ENCODE measurements at places on chromosomes 16 and 17. TPM values are rescaled to one million over a fixed set of nuclear protein-coding genes. Genes with fewer than 3 reads are reported as not detected.

DNA sequence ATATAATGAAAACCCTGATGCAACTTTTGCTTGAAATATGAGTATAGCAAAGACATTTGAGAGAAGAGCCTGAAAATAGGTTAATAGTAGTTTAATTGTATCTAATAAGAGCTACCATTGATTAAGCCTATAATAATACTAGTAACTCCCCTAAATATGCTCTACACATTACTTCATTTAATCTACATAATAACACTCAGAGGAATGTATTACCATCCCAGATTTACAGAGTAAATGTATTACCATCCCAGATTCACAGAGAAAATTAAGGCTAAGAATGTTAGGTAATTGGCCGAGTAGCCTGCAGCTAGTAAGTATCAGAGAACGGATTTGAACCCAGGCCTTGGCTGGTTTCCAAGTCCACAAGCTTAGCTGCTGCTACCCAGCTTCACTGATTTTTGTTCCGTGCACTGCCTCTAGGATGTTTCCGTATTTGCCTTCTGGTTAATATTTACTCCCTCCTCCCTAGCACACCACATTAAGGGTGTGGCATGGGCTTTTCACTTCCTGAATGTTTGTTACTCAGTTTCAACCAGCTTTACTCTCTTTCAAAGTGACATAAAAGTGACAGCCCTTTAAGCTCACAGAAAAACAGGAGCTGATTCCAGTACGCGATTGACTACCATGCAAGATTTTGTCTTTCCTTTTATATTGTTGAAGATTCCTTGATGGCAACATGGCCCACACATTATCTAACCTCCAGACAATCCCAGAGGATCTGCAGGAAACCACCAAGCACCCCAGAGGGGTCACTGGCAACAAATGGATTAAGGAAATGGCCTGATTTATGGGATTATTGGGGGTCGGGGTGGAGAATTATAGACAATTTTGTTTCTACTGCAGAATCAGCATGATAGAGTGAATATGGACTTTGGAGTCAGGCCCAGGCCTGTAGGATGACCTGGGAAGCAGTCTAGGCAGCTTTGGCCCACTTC lies 26.7 kb upstream of the TOX3 start:
- DNase-seq: no peak

- no peak for DNase-seq
Measured at GRCh38 chr16:10983159-10983558, 38.8 kb downstream of the CLEC16A start.

DNA sequence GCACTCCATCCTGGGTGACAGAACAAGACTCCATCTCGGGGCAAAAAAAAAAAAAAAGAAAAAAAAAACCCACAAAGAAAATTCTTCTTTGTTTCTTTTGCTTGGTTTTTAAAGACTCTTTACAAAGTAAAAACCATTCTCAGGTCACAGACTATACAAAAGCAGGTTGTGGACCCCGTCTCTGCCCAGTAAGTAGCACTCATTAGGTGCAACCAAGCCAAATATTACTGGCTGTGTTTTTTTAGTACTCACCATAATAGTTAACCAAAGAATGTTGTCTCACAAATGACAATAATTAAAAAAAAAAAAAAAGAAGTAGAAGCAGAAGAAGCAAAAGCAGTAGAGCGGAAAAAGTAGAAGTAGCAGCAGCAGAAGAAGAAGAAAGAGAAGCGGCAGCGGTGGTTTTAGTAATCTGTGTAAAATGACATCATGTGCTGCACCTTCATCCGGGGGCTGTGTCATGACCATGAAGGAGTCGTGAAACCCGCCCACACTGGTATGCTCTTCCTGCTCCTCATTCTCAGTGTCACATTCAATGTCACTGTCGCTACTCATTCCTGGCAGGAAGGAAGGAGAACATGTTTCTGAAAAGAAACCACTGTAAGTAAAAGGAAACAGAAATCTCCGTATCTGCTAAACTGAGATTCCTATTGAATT lies 105.4 kb downstream of the TRIM37 start:
- no peak for DNase-seq

DNA sequence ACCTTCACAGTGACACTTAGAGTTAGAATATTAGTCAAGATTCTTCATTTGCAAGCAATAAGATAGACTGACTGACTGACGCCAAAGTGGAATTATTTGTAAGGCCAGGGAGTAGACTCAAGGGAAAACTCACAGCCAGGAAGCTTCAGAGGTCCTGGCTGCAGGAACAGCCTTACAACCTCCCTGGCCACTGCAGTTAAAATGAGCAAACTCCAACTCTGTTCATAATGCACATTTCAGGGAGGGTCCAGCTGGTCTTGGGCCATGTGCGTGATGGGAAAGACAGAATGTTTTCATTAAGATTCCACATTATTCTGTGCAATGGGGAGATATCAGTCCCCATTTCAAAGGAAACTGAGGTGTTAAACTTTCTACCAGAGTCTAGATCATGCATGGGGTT lies 9.9 kb downstream of the CAPNS2 start:
- no peak for DNase-seq

The TEX19 gene
- not detected for total RNA-seq

DNA sequence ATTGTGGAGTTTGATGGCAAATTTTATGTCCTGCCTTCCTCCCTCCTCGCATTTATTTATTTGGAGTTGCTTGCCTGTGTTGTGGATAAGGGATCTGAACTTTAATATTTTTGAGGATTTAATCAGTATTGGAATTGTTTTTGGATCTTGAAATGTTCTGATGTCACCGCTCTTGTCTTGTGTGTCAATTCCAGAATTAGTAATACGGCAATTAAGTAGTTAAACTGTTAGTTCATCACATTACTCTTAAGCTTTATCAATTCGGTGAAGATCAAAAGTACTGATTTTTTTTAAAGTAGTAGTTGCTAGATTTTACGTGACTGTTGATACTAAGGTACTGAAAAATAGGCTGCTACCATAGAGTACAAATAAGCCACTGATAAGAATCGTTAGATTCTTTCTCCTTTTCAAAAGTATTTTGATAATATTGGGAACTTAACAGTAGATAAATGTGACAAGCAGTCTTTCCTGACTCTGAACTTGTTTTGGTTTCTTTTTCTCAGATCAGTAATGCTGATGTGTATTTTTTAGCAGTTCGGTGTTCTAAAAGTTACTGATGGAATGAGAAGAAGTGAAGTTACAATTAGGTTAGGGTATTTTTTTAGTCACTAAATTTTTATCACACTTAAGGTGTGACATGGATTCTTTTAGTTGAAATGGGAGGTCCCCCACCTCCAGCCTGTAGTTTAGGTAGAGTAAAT lies 2.0 kb downstream of the RBBP6 start:
- no peak for DNase-seq

The PRR35 gene
- not detected for total RNA-seq

Data from vagina (tissue), 2 donors.